ENCODE measurements at places on chromosomes 7 and 10. TPM values are rescaled to one million over a fixed set of nuclear protein-coding genes. Genes with fewer than 3 reads are reported as not detected.

The TMEM270 gene
- total RNA-seq, result 0.50 TPM

- H3K4me3 ChIP-seq, result no peak overlapping the region
- no peaks in the 10 kb centered on the region for H3K4me1 ChIP-seq
- H3K27ac ChIP-seq, result no peak overlapping the region
- no peaks in the 10 kb centered on the region for H3K36me3 ChIP-seq
These were observed 61.7 kb upstream of the NPTX2 start for GRCh38 chr7:98555403-98555802.

- no peak for DNase-seq
- no peaks in the 10 kb centered on the region for H3K36me3 ChIP-seq
- H3K4me3 ChIP-seq, result no peak overlapping the region
- peaks cover 11% of the 10 kb centered on the region for H3K4me1 ChIP-seq
These were observed 320.8 kb upstream of the NFE2L3 start for GRCh38 chr7:25831062-25831691.

- no peak overlapping the region for H3K4me3 ChIP-seq
- no peaks in the 10 kb centered on the region for H3K36me3 ChIP-seq
- H3K27me3 ChIP-seq, result no peaks in the 10 kb centered on the region
- H3K27ac ChIP-seq, result no peak overlapping the region
These were observed 339.9 kb downstream of the CXCL12 start for GRCh38 chr10:44045020-44045419.

GRCh38 chr10:70913893-70914240 lies 25.5 kb upstream of the PCBD1 start:
- no peak for DNase-seq
- H3K4me1 ChIP-seq, result no peaks in the 10 kb centered on the region
- no peak overlapping the region for H3K27ac ChIP-seq
- no peaks in the 10 kb centered on the region for H3K27me3 ChIP-seq
- H3K36me3 ChIP-seq, result no peaks in the 10 kb centered on the region
- H3K4me3 ChIP-seq, result no peak overlapping the region

DNA sequence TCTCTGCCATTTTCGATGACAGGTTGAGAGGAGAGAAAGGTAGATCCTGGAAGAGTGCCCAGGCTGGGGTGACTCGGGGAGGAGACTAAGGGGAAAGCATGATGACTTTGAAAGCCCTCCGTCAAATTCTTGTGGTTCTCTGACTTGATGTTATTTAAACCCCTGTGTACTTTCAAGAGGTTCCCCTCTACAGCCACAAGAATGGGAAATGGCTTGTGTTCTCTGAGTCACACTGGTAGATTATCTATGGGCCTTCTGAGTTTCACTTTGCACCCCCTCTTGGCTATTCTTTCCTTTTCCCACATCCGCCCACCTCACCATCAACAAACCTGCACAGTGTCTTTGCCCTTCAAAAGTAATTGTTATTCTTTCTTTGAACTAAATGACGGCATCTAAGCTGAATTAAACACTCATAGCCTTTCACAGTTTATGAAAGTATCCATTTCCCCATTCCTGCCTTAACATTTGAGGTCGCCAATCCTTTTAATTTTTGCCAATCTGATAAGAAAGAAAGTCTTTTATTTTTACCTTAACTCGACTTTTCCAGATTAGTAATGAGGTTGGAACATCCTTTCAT lies 24.1 kb downstream of the PRF1 start:
- H3K36me3 ChIP-seq, result no peaks in the 10 kb centered on the region
- DNase-seq, result no peak
- H3K4me3 ChIP-seq, result no peak overlapping the region
- H3K4me1 ChIP-seq, result no peaks in the 10 kb centered on the region

DNA sequence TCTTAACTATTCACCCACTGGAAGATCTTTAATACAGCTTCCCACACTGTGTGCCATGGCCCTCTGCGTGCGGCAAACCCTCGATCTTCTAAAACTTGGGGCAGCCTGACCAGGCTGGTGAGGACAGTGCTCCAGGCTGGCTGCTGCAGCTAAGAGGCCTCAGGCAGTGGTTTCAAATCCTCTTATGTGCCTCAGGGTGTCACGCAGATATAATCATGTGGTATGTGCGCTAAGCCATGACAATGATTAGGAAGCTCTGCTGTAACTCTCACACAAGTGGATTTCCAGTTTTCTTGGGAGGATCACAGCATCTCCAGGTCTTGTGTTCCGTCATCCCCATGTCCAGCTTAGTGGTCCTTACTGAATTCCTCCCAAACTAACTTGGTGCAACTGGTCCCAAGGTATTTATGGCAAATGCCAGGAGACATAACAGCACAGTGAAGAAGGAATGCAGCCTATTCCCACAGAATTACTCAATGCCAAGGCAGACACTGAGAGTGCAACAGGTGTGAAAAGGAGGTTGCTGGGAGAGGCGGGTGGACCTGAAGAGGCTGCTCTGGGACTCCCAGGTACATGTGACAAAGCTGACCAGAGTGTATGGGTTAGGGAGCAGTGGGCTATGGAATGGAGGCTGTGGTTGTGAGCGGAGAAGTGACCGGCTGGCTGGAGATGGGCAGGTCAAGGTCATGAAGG lies 2.3 kb downstream of the HPS1 start:
- no peak overlapping the region for H3K27ac ChIP-seq
- peaks cover 10% of the 10 kb centered on the region for H3K36me3 ChIP-seq
- H3K27me3 ChIP-seq, result no peaks in the 10 kb centered on the region
